ENCODE measurements at places on chromosomes 1 and 21.

DNA sequence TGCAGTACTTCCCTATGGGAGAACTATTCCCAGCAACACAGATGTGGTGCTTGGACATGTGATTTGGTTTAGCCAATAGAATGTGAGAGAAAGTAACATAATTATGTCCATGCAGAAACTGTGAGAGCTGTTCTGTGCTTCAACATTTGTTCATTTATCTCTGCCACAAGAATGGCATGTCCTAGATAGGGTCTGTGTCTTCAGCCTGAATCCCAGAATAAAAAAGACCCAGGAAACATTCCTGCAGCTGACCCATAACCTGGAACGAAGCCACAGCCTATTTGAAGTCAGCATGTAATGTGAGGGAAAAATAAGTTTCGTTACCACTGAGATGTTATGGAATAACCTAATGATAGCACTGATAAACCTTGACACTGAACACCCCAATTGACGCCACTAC is 552.0 kb upstream of the USP24 start:
- DNase-seq: no peak

DNA sequence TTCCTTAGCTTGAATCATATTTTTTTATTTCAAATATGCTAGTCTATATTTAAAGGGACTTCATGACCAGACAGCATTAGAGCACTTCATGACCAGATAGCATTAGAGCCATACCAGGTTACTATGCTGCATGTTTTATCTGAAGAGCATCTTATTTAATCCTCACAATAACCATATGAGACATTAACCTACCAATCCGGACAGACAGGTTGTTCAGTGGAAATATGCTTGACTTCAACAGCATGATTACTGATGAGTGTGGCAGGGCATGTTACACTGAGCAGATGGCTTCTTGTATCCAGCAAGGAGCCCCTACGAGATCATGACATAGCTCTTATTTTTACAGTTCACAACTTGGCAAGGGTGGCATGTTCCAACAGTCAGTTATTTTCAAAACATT is 85.0 kb upstream of the KCTD3 start:
- no peak for DNase-seq

- DNase-seq: no peak
These were observed 104.0 kb upstream of the BMP8A start for GRCh38 chr1:39387452-39387851.

DNA sequence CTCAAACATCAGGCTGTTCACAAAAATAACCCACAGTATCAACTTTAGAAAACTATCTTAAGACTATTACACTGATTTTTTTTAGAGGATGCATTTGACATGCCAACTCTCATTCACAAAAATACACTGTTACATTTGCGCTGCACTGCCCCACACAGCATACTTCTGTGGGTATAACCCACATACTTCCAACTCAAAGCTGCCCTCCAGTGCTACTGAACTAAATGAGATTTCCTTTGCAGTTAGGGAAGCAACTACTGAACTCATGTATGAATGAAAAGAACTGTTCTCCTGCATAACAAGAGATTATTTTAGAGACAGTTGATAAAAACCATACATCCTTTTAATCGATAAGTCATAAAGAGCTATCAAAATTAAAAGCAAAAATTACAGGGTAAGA is 25.8 kb upstream of the GADD45A start:
- DNase-seq: no peak

DNA sequence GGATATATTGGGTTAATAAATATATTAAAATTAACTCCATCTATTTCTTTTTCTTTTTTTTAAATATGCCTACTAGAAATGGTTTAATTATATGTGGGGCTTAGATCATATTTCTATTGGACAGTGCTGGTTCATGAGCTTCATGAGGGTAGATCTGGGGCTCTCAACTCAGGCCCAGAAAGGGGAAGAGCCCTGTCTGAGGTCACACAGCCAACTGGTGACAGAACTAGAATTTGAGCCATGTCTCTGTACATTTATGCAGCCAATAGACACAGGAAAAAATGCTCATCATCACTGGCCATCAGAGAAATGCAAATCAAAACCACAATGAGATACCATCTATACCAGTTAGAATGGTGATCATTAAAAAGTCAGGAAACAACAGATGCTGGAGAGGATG is 5.1 kb upstream of the EPHB2 start:
- DNase-seq: no peak

GRCh38 chr1:218350035-218350525 is 4.9 kb downstream of the TGFB2 start:
- no peak for DNase-seq

GRCh38 chr1:233244183-233244582 is 51.3 kb downstream of the PCNX2 start:
- DNase-seq: no peak

DNA sequence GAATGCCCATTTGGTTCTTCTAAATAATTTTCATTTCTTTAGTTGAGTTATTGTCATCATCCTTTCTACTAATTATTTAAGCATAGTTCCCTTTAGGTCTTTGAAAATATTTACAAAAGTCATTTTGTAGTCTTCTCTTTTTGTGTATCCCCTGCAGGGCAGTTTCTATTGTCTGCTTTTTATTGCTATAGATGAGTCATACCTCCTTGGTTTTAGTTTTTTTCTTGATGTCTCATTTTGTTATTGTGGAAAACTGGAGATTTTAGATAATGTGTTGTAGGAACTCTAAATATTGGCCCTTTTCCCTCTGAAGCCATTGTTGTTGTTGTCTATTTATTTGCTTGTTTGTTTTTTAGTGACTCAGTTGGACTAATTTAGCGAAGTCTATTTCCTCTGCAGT is 387.9 kb downstream of the NUF2 start:
- no peak for DNase-seq

DNA sequence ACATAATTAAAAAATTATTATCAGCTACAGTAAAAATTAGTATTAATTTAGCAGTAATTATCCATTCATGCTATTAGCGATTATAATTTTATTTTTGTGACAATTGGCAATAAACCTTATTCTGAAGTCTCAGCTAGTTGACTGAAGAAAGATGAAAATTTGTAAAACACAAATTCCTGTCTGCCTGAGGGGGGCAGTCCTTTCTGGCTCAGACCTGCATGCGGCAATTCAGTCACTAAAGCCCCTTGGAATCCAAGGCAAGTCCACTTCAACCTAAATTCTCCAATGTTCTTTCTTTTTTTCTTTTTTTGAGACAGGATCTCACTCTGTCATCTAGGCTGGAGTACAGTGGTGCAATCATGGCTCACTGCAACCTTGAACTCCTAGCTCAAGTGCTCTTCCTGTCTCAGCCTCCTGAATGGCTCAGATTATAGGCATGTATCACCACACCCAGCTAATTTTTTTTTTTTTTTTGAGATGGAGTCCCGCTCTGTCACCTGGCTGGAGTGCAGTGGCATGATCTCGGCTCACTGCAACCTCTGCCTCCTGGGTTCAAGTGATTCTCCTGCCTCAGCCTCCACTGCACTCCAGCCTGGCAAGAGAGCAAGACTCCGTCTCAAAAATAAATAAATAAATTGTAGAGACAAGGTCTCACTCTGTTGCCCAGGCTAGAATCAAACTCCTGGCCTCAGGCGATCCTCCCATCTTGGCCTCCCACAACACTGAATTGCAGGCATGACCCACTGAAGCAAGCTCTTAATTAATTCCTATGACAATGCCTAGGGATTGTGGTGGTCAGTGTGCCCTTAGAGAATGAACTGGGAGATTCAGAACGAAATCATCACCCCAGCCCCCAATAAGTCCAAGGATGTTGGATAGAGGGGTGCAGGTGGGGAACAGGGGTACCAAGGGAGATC is 24.2 kb upstream of the ITPKB start:
- DNase-seq: no peak

DNA sequence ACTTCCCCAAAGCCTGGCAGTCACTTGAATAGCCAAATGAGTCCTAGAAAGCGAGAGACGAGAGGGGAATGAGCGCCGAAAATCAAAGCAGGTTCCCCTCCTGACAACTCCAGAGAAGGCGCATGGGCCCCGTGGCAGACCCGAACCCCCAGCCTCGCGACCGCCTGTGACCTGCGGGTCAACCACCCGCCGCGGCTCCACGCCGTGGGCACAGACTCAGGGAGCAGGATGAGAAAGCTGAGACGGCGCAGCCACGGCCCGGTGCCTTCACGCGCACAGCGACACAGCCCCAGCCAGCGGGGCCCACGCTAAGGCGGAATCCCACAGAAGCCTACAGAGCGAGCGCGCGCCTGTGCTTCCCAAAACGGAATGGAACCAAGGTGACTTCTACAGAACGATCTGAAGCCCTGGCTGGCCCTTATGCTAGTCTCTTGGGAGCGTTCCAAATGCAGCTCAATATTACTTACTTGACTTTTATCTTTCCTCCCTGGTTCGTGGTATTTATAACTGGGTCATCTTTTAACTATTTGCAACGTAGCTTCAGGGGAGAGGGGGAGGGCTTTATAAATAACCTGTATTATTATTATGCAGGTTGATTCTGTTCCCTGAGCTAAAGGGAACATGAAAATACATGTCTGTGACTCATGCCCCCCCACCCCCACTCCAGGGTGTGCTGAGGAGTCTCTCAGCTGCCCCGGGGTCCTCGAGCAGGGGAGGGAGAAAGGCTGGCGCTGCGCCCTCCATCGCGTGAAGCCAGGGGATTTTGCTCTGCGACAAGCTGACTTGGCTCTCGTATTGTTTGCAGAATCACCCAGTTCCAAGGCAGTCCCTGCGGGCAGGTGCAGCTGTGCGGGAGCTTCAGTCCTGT is 1.7 kb downstream of the TSPEAR start:
- DNase-seq: no peak

GRCh38 chr1:243267471-243267880 is 11.6 kb downstream of the SDCCAG8 start:
- DNase-seq: no peak

- no peak for DNase-seq
These were observed 112.6 kb downstream of the NOS1AP start for GRCh38 chr1:162182090-162182489.

GRCh38 chr1:3504151-3504821 is 49.8 kb downstream of the ARHGEF16 start:
- DNase-seq: no peak

DNA sequence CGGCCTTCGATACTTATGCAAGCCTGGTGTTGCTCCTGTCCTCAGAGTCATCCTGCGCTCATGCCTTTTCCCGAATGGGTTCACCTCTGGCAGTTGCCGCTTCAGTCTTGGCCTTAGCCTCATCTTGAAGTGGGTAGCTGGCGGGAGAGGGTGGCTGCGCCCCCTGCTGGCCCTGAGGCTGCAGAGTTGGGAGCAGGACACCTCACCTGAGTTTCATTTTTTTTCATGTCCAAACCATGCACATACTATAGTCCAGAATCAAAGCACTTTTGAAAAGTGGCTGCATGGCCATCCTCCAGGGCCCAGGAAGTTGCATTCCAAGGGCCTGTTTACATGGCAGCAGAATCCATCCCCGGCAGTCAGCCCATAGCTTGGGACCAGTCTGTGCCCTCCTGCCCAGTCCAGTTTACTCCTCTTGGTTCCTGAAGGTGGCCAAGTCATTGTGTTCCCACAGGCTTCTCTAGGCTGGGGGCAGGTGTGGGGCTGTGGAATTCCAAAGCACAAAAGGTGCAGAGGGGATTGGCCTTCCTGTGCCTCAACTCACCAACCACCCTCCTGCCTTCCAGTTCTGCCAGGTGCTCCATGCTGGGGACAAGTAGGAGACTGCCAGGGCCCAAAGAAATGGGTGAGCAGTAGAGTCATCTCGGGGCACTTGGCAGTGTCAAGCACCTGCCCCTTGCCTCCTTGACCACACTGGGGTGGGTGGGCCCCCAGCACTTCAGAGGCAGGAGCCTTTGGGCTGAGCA is 44.0 kb downstream of the YARS1 start:
- peak; percentile 19 for DNase-seq

DNA sequence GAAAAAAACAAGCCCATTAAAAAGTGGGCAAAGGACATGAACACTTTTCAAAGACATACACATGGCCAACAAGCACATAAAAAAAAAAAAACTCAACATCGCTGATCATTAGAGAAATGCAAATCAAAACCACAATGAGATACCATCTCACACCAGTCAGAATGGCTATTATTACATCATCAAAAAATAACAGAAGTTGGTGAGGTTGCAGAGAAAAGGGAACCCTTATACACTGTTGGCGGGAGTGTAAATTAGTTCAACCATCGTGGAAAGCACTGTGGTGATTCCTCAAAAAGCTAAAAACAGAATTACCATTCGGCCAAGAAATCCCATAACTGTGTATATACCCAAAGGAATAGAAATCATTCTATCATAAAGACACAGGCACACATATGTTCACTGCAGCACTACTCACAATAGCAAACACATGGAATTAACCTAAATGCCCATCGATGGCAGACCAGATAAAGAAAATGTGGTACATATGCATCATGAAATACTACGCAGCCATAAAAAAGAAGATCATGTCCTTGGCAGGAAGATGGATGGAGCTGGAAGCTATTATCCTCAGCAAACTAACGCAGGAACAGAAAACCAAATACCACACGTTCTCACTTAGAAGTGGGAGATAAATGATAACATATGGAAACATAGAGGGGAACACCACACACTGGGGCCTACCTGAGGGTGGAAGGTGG is 70.1 kb downstream of the INTS7 start:
- DNase-seq: no peak

DNA sequence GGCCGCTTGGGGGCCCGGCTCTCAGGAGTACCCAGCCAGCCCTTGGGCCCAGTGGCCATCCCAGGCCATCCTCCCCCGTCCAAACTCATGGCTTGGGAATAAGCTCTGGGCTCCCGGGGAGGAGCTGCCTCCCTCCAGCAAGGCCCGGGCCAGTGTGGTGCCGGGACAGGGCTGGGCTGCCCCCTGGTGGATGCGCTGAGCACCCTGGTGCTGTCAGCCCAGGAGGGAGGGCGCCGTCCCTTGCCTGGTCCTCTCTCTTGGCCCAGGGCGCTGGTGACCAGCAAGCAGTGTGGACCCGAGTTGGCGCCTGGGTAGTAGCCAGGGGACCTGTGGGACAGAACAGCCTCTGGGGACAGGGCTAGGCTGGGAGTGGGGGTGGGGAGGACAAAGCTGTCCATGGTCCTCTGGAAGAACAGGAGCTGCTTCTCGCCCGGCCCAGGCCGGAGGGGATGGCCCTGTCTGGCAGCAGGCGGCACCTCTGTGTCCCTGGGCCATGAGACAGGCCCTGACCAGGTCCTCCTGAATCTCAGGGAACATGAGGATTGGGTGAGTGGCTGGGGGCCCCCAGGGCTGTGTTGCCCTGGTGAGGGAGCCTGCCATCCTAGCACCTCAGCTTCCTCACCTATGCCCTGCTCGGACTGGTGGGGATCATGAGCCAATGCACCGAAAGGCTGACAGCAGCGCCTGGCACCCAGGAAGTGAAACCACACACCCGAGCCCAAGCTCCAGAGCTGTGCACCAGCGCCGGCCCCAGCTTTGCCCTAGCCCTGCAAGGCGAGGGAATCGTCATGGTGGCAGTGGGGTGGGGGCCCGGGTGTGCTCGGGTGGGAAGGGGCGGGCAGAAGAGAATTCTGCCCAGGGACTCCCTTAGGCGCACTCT is 9.4 kb downstream of the MORN1 start:
- peak; percentile 46 for DNase-seq

- DNase-seq: peak; percentile 98
These were observed at the start of gene SH2D2A for GRCh38 chr1:156816561-156817328. Gene SH2D2A (minus strand): TSS chr1:156816848. CDS start chr1:156816708, 140 bp downstream.

DNA sequence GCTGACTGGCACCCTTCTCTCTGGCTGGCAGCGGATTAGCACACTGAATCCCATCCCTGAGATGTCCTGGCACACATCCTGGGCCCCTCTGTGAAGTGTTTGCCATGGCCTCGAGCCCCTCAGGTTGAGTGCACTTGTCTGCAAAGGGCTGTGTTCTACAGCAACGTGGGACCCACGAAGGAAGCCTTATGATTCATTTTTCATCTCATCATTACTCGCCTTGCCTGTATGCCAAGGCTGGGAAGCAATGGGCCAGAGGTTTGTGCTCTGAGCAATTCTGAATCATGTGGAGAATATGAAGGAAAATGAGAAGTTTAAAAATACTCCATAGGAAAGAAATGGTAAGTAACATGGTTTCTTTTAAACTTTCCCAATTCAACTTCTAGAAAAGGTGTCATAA is 124.8 kb upstream of the LMO4 start:
- DNase-seq: no peak

All from T-helper 22 cell (primary cell).